Fibroblast of gingiva (primary cell): ENCODE measurements at places on chromosomes 6 and 20.

- DNase-seq, result no peak
Observed at GRCh38 chr6:11209906-11210305, 22.6 kb downstream of the NEDD9 start.

DNA sequence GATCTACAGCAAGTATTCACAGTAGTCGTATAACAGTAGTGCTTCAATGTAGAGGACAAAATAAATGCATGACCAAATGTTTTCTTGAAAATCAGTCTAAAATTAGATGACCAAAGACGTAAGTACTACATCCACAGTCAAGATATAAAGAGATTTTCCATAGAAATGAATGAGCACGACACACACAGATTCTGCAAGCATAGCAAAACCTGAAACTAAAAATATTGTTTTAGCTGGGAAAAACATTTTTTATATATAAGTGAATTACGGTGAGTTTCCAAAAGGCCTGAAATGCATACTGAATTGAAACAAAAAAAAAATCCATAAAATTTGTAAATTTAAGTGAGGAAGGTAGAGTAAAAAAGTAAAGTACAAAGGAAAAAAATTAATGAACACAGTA, 167.8 kb upstream of the RUNX2 start:
- no peak for DNase-seq

DNA sequence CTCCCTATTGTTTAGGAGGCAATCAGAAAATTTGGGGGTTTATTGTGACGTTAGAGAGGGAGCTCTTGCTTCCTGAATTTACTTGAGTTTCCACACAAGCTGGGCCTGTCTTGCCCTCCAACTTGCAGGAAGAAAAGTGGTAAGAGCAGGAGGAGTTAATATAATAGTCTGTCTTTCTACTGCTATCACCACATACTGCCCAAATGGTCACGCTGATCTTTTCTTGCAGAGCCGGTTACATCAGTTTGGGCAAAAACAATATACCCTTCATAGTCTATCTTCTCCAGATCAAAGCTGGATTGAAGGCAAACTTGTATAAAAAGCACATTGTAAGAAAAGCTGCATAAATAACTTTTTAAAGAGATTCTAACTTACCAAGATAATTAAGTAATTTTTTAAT, 46.3 kb upstream of the ECHDC1 start:
- DNase-seq, result no peak

DNA sequence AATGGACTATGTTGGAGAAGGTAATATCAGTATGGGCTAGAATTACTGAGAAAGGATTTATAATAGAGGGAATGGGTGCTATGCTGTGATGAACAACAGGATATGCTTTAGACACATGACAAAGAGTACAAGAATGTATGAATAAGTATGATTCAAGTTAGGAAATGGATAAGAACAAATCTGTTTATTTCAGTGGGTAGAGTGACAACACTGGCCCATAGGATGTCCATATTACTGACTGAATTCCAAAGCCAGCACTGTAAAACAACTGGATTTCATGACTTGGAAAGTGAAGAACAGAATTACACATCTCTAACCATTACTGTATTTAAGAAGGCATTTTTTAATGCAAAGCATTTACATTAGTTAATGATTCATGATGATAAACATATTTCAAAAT, 35.9 kb downstream of the EPM2A start:
- peak; percentile 29 for DNase-seq

- peak; percentile 79 for DNase-seq
Observed at GRCh38 chr6:142013287-142013686, 119.4 kb upstream of the GJE1 start.

DNA sequence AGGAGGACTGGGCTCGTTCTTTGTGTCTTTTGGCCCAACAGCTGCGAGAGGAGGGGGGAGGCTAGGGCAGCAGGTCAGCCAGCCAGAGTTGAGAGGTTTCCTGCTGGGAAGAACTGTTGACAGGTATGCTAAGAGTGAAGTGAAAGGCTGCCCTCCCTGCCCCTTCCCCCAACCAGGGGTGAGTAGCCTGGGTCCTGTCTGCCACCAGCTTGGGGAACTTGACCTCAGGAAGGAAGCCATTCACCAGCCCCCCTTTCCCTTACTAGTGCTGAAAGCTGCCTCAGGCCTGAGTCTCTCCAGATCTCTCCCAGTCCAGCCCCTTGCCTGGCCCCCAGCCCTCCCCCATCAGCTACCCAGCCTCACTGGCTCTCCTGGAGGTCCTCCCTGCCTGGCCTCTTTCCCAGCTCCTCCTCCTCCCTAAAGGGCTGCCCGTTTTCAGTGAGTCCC, 20.7 kb upstream of the ZNF76 start:
- DNase-seq, result no peak

DNA sequence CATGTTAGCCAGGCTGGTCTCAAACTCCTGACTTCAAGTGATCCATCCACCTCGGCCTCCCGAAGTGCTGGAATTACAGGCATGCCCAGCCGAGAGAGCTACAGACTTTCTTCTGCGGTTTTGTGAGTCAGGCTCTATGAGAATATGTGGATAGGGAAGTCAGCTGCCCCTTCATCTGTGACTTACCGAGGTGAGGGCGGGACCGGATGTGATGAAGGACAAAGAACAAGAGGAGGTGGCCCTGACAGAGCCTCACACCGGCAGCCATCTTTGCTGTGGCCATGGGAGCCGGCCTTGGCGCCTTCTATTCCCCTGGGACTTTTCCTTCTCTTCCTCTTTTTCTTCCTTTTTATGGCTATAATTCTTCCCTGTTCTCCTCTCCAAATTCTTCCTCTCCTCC, 67.0 kb downstream of the IYD start:
- DNase-seq, result no peak

- no peak for DNase-seq
Observed at GRCh38 chr6:37343248-37343647, 10.5 kb upstream of the RNF8 start.
